ENCODE measurements at places on chromosomes 7 and 10. TPM values are rescaled to one million over a fixed set of nuclear protein-coding genes. Genes with fewer than 3 reads are reported as not detected.

DNA sequence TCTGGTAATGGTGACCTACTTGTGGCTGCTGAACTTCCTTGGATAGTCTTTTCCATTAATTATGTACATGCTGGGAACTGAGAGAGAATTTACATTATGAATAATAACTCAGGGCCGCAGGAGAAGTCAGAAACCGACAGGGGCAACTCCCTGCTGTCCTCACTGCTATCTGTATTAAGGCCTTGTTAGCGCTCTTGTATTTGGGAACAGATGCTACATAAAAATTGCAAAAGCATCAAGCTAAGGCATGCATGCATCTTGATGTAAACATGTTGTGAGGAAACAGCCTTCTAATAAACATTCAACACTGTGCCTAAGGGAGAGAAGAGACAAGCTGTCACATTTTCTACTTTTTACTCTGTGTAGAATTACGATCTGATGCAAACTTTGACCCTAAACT, 158.4 kb downstream of the PARD3 start:
- H3K36me3 ChIP-seq, result no peaks in the 10 kb centered on the region
- DNase-seq, result no peak
- H3K27me3 ChIP-seq, result no peaks in the 10 kb centered on the region
- H3K27ac ChIP-seq, result peak overlapping the region; percentile 91
- H3K4me1 ChIP-seq, result peaks cover 87% of the 10 kb centered on the region

DNA sequence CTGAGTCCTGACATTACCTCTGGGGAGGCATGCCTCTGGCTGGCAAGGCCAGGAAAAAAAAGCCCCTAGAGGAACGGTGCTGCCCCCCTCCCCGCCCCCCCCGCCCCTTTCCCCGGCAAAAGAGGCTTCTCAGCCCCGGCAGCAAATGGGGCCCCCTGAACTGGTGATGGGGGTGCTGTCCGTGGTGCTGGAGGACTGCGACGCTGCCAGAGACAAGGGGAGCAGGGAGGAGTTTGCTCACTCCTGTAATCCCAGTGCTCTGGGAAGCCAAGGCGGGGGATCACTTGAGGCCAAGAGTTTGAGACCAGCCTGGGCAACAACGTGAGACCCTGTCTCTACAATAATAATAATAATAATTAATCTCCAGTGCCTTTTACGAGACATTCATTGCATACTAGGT, 23.7 kb downstream of the SRRM3 start:
- no peak overlapping the region for H3K27ac ChIP-seq
- no peaks in the 10 kb centered on the region for H3K27me3 ChIP-seq
- DNase-seq, result peak; percentile 82
- no peak overlapping the region for H3K4me3 ChIP-seq
- peaks cover 40% of the 10 kb centered on the region for H3K4me1 ChIP-seq
- no peaks in the 10 kb centered on the region for H3K36me3 ChIP-seq

GRCh38 chr7:5596046-5596895, 172.6 kb upstream of the TNRC18 start:
- peaks cover 10% of the 10 kb centered on the region for H3K36me3 ChIP-seq
- H3K4me3 ChIP-seq, result peak overlapping the region; percentile 95
- H3K4me1 ChIP-seq, result peaks cover 55% of the 10 kb centered on the region
- H3K27ac ChIP-seq, result peak overlapping the region; percentile 89

Gene BLNK
- not detected for total RNA-seq

GRCh38 chr7:46844486-46844885, 737.4 kb downstream of the TNS3 start:
- H3K36me3 ChIP-seq, result no peaks in the 10 kb centered on the region
- no peak overlapping the region for H3K4me3 ChIP-seq
- H3K27me3 ChIP-seq, result no peaks in the 10 kb centered on the region
- H3K27ac ChIP-seq, result no peak overlapping the region

DNA sequence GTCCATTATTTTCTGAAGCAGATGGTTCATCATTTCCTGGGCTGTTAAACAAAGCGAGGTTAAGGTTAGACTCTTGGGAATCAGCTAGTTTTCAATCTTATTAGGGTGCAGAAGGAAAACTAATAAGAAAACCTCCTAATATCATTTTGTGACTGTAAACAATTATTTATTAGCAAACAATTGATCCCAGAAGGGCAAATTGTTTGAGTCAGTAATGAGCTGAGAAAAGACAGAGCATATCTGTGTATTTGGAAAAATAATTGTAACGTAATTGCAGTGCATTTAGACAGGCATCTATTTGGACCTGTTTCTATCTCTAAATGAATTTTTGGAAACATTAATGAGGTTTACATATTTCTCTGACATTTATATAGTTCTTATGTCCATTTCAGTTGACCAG, 10.1 kb downstream of the BUB3 start:
- H3K27me3 ChIP-seq, result no peaks in the 10 kb centered on the region

Gene ELMO1
- 19.4 TPM for total RNA-seq

Gene TSPAN33
- 39.8 TPM for total RNA-seq

Gene CPN1
- 0.66 TPM for total RNA-seq

DNA sequence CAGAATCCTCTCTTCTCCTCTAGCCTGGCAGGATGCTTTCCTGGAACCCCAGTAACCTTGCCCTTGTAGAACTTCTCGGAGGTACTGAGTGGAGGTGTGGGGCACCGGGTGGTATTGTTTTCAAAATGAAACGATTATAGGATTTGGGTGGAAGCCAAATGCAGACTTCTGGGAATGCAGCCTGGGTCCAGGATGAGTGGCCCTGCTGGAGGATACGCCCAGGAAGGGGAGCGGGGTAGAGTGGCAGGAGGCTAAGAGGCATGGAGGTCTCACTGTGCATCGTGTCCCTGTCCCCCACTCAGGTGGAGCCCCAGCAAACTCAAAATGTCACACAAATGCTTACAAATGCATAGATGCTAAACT, 109.1 kb upstream of the PPIF start:
- H3K36me3 ChIP-seq, result peaks cover 7% of the 10 kb centered on the region
- H3K27ac ChIP-seq, result no peak overlapping the region
- peaks cover 90% of the 10 kb centered on the region for H3K27me3 ChIP-seq
- no peak overlapping the region for H3K4me3 ChIP-seq
- peaks cover 70% of the 10 kb centered on the region for H3K4me1 ChIP-seq

DNA sequence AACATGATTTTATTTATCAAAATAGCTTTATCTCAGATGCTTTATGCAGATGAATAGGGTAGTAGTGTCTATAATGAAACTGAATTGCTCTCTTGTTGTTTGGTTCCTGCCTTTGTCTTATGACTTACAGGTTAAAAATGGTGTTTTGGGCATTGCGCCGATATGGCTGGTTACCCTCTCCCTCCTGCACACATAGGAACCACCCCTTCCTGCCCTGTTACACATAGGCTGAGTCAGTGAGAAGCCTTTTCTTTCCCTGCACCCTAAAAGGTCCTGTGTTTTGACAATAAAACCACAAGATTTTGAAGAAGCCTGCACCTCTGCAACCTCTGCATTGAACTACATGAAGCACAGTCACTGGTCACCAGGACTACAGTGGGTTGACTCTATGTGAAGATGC, 655.8 kb upstream of the ANKRD30A start:
- no peak for DNase-seq
- H3K36me3 ChIP-seq, result no peaks in the 10 kb centered on the region
- H3K4me3 ChIP-seq, result no peak overlapping the region
- H3K4me1 ChIP-seq, result no peaks in the 10 kb centered on the region

DNA sequence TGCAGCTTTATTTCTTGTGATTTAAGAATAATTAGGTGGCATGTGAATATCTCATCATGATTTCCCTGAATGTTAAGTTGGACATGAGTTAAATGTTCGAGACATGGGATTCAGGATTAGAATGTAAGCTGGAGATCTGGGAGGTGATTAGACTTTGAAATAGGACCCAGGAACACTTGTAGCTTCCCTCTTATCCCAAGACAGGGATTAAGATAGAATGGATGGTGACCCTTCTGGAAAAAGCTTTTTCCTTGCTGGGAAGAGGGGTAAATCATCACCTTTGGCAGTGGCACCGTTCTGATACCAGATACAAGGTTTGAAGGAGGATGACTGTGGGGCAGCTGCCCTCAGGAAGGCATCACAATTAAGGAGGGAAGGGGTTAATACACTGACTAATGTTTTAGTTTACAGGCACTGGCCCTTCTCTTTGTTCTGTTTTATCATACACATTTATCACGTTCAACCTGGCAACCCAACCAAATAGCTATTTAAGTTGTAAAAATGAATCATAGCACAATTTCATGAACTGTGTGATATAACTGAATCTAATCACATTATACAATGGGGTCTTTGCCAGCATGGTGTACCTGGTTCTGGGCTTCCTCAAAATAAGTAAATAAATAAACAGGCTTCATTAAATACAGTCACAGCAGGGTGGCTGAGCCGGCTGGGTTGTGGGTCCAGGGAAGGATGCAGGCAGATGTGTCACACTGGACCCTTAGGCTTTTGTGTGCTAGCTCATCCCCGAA, 212.7 kb downstream of the LRMDA start:
- H3K4me1 ChIP-seq, result no peaks in the 10 kb centered on the region
- H3K36me3 ChIP-seq, result no peaks in the 10 kb centered on the region
- H3K27me3 ChIP-seq, result peaks cover 18% of the 10 kb centered on the region
- no peak for DNase-seq

DNA sequence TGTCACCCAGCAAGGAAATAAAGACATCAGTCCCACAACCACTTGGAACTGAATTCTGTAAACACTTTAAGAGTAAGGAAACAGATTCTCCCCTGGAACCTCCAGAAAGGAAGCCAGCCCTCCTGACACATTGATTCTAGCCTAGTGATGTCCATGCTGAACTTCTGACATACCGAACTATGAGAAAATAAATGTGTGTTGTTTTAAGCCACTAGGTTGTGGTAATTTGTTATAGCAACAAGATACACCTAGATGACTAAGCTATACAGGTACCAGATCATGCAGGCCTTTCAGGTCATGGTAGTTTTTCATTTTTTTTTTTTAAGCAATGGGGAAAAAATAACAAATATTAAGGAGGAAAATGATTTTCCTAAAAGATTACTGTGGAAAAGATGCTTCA, 37.6 kb upstream of the LRRTM3 start:
- H3K36me3 ChIP-seq, result no peaks in the 10 kb centered on the region
- H3K27ac ChIP-seq, result no peak overlapping the region
- H3K4me3 ChIP-seq, result no peak overlapping the region
- no peak for DNase-seq
- peaks cover 5% of the 10 kb centered on the region for H3K27me3 ChIP-seq
- H3K4me1 ChIP-seq, result peaks cover 24% of the 10 kb centered on the region

Gene OR13A1
- total RNA-seq, result 0.15 TPM

DNA sequence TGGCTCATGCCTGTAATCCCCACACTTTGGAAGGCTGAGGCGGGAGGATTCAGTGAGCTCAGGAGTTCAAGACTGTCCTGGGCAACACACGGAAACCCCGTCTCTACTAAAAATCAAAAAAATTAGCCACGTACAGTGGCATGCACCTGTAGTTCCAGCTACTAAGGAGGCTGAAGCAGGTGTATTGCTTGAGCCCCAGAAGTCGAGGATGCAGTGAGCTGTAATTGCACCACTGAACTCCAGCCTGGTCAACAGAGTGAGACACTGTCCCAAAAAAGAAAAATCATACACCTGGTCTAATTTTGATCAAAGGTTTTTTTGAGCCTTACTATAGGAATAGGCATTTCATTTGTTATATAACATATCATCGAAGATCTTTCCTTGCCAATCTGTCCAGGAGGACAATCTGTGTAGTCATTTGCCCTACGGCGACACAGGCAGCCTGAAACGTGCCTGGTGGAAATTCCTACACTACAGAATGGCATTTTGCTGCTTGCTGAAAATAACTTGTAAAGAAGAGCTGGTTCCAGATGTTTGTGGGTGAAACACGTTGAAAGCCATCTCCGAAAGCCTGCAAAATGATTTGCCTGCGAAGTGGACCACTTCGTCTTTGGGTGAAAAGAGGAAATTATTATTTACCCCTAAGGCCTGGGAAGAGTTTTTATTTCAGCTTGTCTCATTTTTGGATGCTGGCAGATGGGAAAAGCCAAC, 31.3 kb upstream of the GDI2 start:
- DNase-seq, result no peak
- peaks cover 6% of the 10 kb centered on the region for H3K4me1 ChIP-seq
- H3K4me3 ChIP-seq, result no peak overlapping the region

GRCh38 chr7:22851145-22851544, 28.5 kb upstream of the TOMM7 start:
- peaks cover 37% of the 10 kb centered on the region for H3K4me1 ChIP-seq
- H3K27ac ChIP-seq, result no peak overlapping the region
- no peak for DNase-seq
- peaks cover 4% of the 10 kb centered on the region for H3K36me3 ChIP-seq
- H3K4me3 ChIP-seq, result no peak overlapping the region

Gene PDZD7
- total RNA-seq, result 1.9 TPM

DNA sequence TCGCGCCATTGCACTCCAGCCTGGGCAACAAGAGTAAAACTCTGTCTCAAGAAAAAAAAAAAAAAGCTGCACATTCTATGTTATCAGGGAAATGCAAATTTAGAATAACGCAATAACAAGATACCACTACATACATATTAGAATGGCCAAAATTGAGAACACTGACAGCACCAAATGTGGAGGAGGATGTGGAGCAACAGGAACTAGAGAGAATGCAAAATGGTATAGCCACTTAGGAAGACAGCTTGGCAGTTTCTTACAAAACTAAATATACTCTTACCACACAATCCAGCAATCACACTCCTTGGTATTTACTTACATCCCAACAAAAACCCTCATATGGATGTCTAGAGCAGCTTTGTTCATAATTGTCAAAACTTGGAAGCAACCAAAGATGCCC, 76.8 kb downstream of the ALOX5 start:
- DNase-seq, result no peak
- H3K27ac ChIP-seq, result no peak overlapping the region
- no peaks in the 10 kb centered on the region for H3K4me1 ChIP-seq
- no peak overlapping the region for H3K4me3 ChIP-seq
- no peaks in the 10 kb centered on the region for H3K36me3 ChIP-seq

Measured in WTC11 (cell line).